Inflammatory macrophage (primary cell): ENCODE measurements at places on chromosomes 7 and 10.

DNA sequence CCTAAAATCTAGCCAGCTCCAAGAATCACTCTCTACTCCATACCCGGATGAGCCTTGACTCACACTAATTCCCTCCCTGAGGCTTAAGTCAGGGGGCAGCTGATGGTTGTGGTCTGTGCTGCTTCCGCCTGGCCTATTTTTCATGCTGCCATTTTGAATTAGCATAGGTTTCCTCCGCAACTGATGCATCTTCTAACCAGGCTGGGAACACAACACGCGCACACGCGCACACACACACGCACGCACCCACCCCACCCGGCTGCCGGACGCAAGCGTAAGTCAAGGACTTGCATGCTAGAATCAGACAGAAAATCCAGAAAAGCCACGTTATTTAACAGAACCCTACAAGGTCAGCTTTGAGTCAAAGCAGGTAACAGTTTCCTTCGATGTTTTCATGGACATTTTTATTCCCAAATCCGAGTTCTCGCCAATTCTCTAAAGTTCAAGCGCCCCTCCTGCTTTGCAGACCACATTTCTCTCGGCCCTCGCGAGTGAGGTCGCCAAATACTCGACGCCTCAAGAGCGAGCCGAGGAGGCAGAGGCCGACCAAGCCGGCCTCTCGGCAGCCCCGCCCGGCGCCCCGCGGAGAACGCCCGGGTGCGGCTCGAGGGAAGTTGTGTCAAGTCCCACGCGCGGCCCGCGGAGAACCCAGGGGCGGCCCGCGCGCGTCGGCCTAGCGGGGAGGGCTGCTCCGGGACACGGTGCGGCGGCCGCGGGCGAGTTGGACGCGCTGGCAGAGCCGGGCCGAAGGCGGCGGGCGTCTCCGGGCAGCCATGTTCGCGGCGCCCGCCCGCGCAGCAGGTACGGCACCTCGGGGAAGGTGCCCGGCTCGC, 961 bp downstream of the SCRN1 start:
- DNase-seq, result peak; percentile 35

- peak; percentile 18 for DNase-seq
Observed at GRCh38 chr10:73060738-73061635, 35.7 kb downstream of the P4HA1 start.

DNA sequence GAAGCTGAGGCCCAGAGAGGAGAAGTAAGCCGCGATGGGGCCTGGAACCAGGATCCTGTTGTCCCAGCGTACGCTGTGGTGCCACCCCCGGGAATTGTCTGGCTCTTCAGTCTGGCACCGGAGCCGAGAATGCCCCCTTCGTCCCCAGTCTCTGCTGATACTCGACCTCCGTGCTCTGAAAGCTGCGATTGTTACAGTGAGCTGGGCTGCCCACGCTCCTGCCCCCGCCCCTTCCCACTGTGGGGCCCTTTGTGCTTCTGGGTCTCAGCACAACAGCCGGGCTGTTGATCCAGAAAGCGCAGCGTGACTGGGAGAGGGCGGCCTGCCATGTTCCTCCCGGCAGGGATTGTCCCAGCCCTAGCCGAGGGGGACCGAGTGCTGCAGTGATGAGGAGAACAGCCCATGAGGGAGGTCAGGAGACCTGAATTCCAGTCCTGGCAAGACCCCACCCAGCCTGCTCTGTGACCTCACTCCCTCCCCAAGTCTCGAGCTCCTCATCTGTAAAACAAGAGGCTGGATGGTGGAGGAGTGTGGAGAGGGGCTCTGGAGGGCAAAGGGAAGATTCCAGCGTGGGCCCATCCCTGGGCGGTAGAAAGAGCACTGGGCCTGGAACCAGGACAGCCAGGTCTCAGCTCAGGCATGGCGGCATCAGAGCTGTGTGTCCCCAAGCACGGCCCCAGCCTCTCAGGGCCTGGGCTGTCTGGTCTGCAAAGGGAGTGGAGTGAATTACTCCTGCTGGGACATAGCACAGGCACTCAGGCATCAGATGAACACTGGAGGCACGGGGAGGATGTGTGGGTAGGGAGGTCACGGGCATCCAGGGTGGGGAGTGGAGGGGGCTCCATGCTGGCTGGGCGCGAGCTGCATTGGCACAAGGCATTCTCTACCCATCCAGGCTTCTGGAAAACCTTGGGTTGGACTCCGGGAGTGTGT, 43.6 kb downstream of the TSPAN15 start:
- no peak for DNase-seq

DNA sequence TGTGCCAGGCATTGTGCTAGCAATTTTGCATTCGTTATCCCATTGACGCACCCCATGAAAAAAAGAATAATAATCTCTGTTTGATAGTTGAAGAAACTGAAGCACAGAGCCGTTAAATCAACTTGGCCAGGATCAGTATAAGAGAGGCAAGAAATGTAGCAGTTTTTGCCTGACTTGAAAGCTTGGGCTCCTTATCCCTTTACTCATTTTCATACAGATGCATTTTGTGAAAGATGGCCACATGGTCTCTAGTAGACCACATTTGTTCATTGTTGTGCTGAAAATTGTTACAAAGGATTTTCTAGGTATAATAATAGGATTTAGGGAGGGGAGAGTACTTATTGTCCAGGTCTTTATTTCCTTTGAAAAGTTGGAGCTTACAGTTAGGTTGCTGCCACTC, 14.7 kb downstream of the AUTS2 start:
- DNase-seq, result no peak

DNA sequence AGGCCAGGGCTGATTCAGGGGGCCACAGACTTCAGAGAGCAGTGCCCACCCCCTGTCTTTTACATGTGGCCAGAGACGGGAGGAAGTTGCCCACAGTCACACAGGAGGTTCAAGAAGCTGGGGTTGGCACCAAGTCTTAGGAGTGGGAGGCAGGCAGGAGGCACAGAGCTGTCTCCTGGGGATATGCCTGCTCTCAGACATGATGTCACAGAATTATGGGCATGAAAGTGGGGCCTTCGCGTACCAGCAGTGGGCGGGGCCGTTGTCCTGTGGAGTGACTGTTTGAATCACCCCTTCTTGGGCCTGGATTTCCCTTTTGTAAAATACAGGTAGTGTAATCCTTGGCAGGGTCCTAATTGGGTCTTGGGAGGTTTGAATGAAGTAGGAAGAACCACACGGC, 81.2 kb upstream of the PPIF start:
- DNase-seq, result peak; percentile 64

- DNase-seq, result no peak
Observed at GRCh38 chr7:87944547-87944946, 10.5 kb downstream of the ADAM22 start.

- no peak for DNase-seq
Observed at GRCh38 chr7:110675383-110676103, 415.4 kb upstream of the LRRN3 start.

DNA sequence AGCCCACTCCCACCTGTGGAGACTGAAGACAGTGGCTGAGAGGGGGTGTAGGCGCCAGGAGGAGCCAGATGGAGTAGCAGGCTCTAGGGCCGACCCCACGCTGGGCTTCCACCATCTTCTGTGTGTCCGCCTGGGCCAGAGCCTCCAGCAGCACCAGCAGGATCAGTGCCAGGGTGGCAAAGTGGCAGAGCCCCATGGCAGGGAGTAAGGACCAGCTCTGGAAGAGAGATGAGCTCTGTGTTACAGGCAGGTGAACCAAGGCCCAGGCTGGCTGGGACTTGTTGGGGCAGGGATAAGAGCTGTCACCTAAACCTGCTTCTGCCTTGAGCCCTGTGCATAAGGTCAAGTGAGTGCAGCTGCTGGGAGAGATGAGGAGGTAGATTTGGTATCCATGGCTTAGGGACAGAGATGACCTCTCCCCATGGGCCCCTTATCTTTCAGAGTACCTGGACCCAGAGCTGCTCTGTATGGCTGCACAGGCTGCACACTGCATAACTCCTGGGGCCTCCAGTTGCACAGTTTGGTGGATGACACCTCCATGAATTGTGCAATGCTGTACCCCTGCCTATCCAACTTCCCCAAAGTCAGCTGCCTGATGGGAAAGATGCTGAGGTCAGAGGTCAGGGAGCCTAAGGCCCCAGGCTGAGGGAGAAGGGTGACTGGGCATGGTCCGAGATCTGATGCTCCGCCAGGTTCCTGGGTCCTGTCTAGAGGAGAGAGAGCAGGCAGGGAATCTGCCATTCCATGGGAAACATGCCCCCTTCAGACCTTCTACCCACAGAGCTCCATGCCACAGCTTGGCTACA, 7.4 kb upstream of the SAMD8 start:
- DNase-seq, result peak; percentile 56

DNA sequence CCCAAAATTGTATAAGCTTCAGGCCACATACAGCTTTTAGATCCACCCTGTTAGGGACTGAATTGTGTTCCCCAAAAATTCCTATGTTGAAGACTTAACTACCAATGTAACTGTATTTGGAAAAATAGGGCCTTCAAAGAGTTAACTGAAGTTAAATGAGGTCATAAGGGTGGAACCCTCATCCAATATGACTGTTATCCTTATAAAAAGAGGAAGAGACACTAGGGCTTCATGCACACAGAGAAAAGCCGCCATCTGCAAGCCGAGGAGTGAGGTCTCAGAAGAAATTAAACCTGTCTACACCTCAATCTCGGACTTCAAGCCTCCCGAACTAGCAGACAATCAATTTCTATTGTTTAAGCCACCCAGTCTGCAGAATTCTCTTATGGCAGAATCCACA, 317.9 kb upstream of the NFE2L3 start:
- DNase-seq, result no peak

- no peak for DNase-seq
Observed at GRCh38 chr7:117837841-117838240, 35.4 kb downstream of the CTTNBP2 start.

- no peak for DNase-seq
Observed at GRCh38 chr7:129947701-129948100, 5.1 kb downstream of the UBE2H start.

DNA sequence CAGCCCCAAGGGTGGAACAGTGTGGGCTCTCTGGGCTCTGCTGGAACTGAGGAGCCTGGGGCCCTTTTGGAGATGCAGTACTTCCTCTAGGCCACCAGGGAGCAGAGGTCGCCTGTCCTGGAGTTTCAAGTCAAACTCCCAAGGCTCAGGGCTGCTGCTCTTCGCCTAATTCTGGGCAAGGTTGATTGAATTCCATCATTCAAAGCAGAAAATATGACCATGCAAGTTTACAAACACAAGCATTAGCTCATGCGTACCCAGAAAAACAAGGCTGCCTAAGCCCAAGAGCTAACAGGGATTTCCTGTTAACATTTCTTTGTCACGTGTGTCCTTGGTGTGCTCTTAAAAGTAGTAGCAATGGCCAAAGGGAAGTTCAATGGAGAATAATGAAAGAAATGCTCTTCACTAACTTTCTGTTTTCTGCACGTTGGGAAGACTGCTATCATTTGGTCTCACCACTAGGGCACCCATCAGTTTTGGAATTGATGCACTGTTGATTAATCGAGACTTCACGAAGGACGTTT, 20.1 kb downstream of the LDB3 start:
- DNase-seq, result peak; percentile 70

DNA sequence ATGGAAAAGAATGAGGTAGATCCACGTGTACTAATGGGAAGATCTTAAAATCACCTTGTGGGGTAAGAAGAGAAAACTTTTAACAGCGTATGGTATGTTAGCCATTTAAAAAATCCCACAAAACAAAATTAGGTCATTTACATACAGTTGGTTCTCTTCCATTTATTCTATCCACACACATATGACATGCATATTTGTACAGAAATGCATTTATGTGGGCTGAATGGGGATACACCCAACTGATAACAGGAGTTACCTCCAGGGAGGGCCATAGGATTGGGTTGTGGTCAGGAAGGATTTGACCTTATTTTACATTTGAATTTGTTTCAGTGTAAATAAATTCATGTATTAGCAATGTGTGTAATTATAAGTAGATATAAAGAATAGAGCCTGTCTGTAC, 71.5 kb downstream of the MCMBP start:
- no peak for DNase-seq

DNA sequence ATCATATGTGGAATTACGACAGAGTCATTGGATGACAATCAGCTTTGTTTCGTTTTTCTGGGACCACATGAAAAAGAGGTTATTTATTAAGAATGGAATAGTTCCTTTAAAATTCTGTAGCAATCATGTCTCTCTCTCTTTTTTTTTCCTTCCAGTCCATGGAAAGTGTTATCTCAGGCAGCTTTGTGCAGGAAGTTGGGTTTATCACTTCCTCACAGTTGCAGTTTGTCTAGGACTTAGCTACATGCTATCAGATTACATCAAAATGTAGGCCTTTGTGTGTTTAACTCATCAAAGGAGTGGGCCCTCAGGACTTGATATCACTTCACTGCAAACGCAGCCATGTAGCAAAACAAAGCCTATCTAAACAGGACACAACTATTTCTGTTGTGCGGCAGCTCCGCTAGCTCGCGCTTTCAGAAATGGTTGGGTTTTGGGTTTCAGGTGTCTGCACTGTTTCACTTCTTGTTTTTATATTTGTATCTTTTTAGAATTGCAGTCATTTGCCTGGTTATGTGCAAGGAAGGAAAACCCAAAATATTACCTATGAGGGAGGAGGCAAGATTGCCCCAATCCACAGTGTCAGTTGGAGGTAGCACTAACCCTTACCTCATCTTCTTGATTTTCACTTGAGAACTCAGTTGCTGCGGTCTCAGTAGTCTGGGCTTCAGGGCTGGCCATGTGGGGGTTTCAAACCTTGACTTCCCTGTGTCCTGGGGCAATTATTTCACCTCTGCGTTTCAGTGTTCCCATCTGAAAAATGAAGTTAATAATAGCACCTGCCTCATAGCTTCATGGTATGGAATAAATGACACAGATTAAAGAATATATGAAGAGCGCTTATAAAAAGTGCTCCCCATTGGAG, 66.7 kb downstream of the HHEX start:
- DNase-seq, result peak; percentile 47

GRCh38 chr10:4130685-4131084, 345.7 kb upstream of the KLF6 start:
- DNase-seq, result peak; percentile 73

- no peak for DNase-seq
Observed at GRCh38 chr7:25288556-25289307, 60.4 kb upstream of the NPVF start.

GRCh38 chr10:52652431-52653262, 119.9 kb downstream of the MBL2 start:
- no peak for DNase-seq

GRCh38 chr10:96025566-96025965, 17.8 kb upstream of the CCNJ start:
- peak; percentile 16 for DNase-seq

- DNase-seq, result no peak
Observed at GRCh38 chr7:47301105-47301477, 280.8 kb downstream of the TNS3 start.

GRCh38 chr7:101241015-101241363, 3.4 kb upstream of the CLDN15 start:
- peak; percentile 77 for DNase-seq

GRCh38 chr10:5775685-5776084, 37.5 kb downstream of the GDI2 start:
- peak; percentile 23 for DNase-seq

DNA sequence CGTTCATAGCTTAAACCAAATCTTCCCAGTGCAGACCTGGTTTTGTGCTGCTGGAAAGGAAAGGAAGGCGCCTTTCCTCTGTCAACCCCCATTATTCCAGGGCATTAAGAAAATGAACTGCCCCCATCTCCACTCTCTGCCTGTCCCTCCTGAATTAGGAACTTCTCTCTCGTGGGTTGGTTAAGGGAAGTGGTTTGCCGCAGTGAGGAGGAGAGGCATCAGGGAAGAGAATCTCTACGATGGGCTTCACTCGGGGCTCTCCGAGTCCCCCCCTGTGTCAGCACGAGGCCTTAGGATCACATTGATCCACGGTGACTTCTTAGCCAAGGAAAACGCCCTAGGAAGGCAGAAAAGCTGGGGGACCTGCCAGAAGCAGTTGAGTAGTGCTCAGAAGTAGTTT, 53.9 kb upstream of the LYZL2 start:
- DNase-seq, result peak; percentile 39
